ENCODE measurements at places on chromosomes 12 and 14. TPM values are rescaled to one million over a fixed set of nuclear protein-coding genes. Genes with fewer than 3 reads are reported as not detected.

Gene TAS2R7
- total RNA-seq = not detected

Gene MIPOL1
- total RNA-seq = 30.2 TPM

Gene PAPLN
- total RNA-seq = 0.65 TPM

Gene TMEM30B
- under 0.01 TPM for total RNA-seq

Gene FOXG1
- total RNA-seq = not detected

Gene TSPAN19
- not detected for total RNA-seq

Gene PTPRO
- not detected for total RNA-seq

Gene TCL1B
- not detected for total RNA-seq

Gene KRT2
- not detected for total RNA-seq

Gene CD4
- not detected for total RNA-seq

Gene MUCL1
- total RNA-seq = not detected

Gene RACGAP1
- 87.5 TPM for total RNA-seq

Gene ADAM21
- total RNA-seq = 0.30 TPM

Data from epithelial cell of umbilical artery (primary cell).